ENCODE measurements at places on chromosomes 13 and 19.

GRCh38 chr13:101624981-101625380 lies 172.5 kb downstream of the ITGBL1 start:
- DNase-seq = no peak

DNA sequence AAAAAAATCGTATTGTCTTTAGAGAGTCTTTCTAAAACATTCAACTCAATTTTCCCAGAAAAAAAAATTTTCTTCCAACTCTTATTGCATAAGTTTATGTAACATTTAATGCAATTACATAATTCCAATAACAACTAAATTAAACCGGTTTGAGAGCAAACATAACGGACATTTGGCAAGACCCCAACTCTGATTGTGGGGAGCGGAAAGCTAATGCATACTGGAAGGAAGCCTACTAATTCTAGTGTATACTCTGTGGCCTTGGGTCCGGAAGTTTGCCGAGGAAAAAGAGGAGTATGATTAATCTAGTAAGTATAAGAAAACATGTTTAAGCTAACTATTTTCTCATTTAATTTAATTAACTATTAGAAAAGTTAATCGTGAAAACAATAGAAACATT lies 21.3 kb upstream of the MIR17HG start:
- DNase-seq = no peak

- DNase-seq = peak; percentile 58
Observed at GRCh38 chr13:46184277-46184699, 2.3 kb upstream of the LCP1 start.

- no peak for DNase-seq
Observed at GRCh38 chr19:45469945-45470761, 2.4 kb downstream of the FOSB start.

DNA sequence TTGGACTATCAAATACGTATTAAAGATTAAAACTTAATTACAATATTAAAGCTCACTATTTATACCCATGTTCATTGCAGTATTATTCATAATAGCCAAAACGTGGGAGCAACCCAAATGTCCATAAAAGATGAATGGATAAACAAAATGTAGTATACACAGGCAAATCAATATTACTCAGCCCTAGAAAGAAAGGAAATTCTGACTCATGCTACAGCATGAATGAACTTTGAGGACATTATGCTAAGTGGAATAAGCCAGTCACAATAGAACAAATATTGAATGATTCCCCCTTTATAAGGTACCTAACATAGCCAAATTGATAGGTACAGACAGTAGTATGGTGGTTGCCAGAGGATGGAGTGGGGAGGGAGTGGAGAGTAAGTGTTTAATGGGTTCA lies 457.3 kb downstream of the FGF14 start:
- DNase-seq = no peak
